Right lobe of liver (tissue), 6 donors: ENCODE measurements at places on chromosomes 16 and 17. TPM values are rescaled to one million over a fixed set of nuclear protein-coding genes. Genes with fewer than 3 reads are reported as not detected.

Gene GRIN2A
- not detected for total RNA-seq

Gene ICAM2
- 6.5 TPM for total RNA-seq

GRCh38 chr17:81433656-81434055 is 38.4 kb downstream of the BAHCC1 start:
- no peak for DNase-seq

- no peak for DNase-seq
Measured at GRCh38 chr17:4520894-4521600, 22.4 kb downstream of the SPNS2 start.
